Effector memory CD8-positive, alpha-beta T cell (primary cell): ENCODE measurements at places on chromosomes 6 and 20.

GRCh38 chr6:73604461-73604860 lies 49.3 kb downstream of the SLC17A5 start:
- DNase-seq: no peak

GRCh38 chr6:54390362-54390761 lies 82.1 kb downstream of the TINAG start:
- no peak for DNase-seq

DNA sequence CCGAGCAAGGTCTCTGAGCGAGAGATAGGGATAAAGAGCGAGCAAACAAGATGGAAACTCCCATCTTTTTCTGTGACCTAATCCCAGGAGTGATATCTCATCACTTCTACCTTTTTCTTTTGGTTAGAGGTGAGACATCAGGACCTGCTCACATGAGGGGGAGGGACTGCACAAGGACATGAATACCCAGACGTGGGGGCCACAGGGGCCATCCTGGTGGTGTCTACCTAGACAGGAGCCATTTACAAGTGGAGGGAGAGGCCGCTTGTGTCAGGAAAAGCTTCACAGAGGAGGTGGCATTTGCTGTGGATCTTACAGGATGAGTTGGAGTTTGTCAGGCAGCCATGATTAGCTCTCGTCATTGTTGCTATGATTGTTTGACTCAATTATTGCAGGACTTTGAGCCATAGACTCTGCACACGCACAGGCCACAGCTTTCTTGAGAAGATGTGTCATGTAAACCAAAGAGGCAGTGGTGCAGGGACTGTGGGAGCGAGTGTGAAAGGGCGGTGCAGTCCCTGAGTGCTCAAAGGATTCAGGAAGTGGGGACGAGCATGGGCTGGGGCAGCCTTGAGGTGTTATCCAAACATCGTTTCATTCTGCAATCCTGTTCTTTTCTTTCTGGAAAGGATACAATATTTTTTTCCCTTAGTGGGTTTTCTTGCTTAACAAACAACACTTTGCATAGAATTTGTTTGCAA lies 7.7 kb downstream of the NPEPL1 start:
- DNase-seq: no peak

DNA sequence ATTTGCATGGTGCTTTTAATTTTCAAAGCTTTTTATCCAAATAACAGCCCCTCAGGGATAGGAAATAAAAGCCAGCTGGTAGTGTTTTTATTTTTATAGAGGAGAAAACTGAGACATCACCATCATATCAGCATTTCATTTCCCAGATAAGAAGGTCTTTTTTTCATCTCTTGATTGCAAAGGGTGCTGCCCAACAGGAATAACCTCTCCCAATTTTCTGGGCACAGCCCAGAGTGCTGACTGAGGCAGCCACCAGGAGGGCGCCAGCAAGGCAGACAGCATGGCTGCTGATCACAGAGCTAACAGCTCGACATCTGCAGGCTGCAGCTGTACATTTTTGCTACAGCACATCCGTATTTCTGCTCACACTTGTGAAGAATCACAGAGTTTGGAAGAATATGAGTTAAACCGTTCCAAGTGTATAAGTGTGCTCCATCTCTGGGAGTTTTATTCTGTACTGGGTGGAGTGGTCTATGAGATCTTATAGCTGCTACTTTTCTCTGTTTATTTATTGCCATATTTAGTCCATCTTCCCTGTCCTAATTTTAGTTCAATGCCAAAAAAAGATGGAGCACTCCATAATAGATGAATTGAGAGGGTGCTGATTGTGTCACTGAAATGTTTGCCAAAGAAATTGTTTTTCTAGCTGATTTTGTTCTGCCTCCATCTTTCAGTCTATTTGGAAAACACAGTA lies 85.5 kb upstream of the C20orf144 start:
- DNase-seq: no peak

- DNase-seq: peak; percentile 49
These were observed 5.1 kb downstream of the KCNS1 start for GRCh38 chr20:45095805-45096238.

- no peak for DNase-seq
These were observed 29.5 kb upstream of the ARID1B start for GRCh38 chr6:156747715-156748114.

DNA sequence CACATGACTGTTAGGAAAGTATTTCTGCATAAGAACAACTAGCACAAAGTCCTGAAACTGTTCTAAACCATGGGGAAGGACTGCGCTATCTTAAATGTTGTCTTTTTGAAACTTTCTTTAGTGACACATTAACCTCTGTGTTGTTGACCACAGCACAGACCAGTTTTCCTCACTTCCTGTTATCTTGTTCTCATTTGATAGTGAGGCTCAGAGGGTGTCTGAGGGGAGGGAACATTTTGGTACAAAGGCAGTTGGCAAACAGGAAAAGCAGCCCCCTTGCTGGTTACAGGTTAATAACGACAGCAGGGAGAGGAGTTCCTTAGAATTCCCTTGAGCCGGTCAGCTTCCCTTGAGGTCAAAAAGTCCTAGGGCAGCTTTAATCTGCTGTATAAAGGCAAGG lies 143.5 kb upstream of the BMP2 start:
- no peak for DNase-seq

- no peak for DNase-seq
These were observed 783.0 kb downstream of the TENT5A start for GRCh38 chr6:80969439-80969838.

DNA sequence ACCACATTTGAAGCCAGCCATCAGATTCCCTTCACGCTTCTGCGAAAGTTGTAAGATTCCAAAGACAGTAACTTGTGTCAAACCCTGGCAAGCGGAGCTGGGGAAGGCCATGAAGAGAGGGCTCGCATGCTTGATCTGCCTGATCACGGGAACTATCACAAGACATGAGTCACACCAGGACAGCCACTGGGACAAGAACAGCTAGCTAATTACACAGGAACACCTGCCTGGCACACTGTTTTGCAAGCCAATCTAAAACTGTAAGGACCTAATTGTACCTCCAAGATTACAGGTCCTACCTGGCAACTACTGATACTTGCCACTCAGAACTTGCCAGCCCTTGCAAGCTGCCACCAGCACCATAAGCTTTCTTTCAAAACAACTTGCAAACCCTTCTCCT lies 289.3 kb downstream of the KIF16B start:
- DNase-seq: no peak

- no peak for DNase-seq
These were observed 45.0 kb downstream of the GNAS start for GRCh38 chr20:58897488-58897887.

DNA sequence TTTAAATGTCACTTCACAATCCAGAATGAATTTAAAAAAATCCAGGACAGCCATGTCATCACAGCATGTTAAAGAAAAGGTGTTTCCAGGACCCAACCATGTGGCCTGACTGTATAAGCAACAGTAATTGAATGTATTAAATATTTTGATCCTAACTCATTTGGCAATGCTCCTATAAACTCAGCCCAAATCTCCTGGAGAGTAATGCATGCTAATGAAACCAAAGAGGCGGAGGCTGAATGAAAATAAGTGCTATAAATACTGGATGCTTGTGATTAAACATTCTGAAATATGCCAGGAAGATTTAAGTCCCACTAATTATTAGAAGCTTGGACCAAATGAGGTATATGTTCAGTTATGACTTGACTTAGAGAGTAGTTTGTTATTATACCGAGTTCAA lies 486.8 kb downstream of the FRK start:
- DNase-seq: no peak

- no peak for DNase-seq
These were observed 233.4 kb upstream of the FLRT3 start for GRCh38 chr20:14570811-14571210.

- no peak for DNase-seq
These were observed 50.9 kb downstream of the ILRUN start for GRCh38 chr6:34645627-34646026.

- DNase-seq: no peak
These were observed 31.5 kb downstream of the PDRG1 start for GRCh38 chr20:31920275-31920855.

- DNase-seq: peak; percentile 29
These were observed 145.6 kb upstream of the MANEA start for GRCh38 chr6:95431637-95432228.

DNA sequence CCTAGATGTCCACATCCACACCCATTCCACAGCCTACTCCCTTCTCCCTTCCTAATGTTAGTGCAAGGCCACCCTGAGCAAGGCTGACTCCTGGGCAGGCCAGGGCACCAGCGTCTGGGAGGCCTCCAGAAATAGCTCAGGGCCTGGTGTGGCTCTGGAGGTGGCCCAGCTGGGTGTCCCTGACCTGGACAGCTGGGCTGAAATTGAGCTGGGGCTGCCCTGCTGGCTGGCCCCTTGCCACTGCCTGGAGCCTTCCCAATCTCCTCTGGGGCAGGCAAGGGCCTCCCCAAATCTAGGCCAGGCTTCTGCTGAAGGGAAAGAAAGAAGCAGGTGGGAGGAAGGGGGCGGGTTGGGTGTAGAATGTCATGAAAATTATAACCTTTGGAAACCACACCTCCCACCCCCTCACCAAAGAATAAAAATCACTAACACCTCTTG lies 2.1 kb downstream of the FAM110A start:
- DNase-seq: no peak

GRCh38 chr6:161817881-161818280 lies 544.0 kb upstream of the AGPAT4 start:
- no peak for DNase-seq

DNA sequence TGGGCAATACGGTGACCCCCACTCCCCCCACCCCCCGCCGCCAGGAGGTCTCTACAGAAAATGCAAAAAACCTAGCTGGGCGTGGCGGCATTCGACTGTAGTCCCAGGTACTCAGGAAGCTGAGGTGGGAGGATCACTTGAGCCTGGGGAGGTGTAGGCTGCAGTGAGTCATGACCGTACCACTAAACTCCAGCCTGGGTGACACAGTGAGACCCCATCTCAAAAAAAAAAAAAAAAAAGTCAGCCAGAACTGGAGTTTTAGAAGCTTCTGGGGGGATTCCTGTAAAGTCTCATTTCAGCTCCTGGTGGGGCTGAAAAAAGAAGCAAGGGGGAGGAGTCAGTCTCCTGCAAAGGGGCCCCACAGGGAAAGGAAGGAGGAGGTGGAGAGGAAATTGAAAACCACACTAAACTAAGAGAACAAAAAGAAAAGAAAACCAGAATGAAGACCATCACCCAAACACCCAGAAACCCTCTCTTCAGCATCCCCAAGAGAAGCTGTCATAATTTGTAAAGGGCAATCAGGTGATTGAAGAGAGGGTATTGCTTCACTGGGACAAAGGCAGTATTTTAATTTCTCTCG lies 50.4 kb downstream of the NOL4L start:
- DNase-seq: no peak

DNA sequence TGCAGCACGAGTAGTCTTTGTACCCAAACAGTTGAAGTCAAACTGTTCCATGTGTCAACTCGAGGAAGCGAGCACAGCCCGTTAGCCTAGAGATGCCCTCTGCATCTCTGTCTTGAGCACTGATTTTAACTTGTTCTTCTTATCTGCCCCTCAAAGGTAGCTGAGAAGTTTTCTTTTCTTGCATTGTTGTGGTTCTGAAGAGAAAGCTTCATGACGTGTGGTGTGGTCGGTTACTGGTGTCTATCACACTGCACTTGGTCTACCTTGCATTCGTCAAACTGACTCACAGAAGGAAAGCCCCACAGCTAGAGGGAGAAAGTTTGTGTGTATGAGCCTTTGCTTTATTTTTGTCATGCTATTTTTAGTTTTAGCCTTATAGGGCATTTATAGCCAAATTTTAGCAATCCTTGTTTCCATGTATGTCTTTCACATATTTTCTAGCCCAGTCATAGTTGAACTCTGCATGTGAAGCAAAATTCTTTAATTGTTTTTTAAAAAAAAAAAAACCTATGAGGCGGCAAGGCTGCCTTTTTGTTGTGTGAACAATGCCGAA lies 115.1 kb downstream of the JAG1 start:
- DNase-seq: no peak

- no peak for DNase-seq
These were observed 80.8 kb upstream of the MPC1 start for GRCh38 chr6:166463359-166464067.

DNA sequence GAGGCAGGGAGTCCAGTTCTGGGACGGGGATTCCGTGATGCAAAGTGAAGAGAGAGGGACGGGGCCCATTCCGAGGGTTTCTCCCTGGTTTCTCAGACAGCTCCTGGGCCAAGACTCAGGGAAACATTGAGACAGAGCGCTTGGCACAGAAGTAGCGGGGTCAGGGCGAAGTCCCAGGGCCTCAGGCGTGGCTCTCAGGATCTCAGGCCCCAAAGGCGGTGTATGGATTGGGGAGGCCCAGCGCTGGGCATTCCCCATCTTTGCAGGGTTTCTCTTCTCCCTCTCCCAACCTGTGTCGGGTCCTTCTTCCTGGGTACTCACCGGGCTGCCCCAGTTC lies 35.9 kb upstream of the HLA-G start:
- no peak for DNase-seq

DNA sequence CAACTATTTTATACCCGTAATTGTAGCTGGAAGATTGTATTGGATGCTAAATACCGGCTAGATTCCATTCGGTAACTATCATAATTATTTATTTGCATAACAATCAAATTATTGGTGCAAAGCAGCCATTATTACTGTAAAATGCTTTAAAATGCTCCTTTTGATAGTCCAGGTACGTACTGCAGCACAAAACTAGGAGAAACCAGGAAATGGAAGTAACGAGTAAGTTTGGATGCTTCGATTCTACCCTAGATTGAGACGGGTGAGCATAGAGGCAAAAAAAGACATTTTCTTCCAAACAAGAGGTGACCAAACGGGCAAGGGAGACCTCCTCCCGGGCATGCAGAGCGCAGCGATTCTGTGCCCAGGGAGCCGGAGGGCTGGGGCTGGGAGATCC lies 469 bp upstream of the XRN2 start:
- no peak for DNase-seq

GRCh38 chr6:152241013-152241766 lies 396.0 kb downstream of the SYNE1 start:
- no peak for DNase-seq

- no peak for DNase-seq
These were observed at the start of gene BIRC7 for GRCh38 chr20:63235399-63235983. BIRC7 (plus strand) TSS chr20:63235905; CDS start chr20:63236097, 192 bp downstream.

DNA sequence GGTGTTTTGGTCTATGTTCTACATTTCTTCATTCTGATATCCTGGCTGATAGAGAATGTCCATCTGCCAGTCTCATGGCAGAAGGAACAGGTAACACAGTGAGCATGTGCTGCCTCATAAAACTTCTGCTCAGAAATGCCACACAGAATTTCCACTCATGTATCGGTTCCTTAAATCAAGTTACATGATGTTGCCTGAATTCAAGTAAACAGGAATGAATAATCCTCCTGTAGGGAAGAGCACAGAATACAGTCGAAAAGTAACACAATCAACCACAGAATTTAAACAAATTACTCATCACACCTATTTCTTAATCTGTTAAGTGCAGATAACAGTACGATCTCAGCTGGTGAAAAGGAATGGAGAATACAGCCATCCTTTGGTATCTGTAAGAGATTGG lies 74.7 kb downstream of the FAM217A start:
- no peak for DNase-seq

- no peak for DNase-seq
These were observed 13.4 kb downstream of the RSPO3 start for GRCh38 chr6:127131772-127132376.

DNA sequence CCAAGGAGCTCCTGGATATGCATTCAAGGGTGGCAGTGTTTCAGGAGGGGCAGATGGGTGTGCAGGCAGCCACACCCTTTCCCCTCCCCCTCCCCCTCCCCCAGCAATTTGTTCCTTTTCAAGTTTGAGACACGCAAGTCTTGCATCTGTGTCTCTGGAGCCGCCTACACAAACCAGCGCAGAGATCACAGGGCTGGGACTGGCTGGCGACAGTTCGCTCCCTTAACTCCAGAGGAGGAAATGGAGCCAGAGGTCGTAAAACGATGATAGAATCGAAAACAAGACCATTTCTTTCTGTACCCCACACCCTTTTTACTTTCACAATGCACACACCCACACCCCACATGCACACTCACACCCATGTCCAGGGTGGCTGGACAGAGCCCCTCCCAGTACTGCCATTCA lies 163.1 kb downstream of the LY86 start:
- DNase-seq: no peak
